ENCODE measurements at places on chromosomes 5 and 9.
A peak's percentile ranks its signal among the peaks of the same experiment; 100 is the strongest.

DNA sequence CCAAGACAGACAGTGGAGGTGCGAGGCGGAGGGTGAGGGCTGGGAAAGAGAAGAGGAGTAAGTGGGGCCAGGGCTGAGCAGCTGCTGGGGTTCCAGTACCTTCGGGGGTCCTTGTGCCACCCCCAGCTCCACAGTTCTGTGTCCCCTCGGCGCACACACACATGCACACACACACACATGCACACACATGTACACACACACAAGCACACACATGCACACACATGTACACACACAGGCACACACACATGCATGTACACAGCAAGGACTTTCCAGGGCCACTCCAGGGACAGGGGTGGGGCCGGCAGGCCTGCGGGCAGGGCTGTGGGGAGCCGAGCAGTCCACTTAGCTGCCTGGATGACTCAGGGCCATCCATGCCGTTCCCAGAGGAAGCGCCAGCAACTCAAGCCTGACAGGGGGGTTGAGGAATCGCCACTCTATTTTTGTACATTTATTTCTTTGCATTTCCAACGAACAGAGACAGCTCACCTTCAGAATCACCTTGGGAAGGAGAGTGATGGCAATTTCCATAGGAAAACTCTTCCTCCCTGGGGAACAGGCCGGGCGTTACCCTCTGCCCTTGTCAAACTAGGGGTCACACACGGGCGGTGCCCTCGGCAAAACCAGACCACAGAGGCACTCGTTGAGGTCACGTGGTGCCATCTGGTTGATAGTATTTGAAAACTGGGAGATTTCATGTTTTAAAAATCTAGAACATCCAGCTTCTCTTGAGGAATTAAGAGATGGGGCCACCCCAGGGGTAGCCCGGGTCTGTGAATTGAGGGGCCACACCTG, 135.7 kb downstream of the ADAMTS2 start:
- no peak for DNase-seq

DNA sequence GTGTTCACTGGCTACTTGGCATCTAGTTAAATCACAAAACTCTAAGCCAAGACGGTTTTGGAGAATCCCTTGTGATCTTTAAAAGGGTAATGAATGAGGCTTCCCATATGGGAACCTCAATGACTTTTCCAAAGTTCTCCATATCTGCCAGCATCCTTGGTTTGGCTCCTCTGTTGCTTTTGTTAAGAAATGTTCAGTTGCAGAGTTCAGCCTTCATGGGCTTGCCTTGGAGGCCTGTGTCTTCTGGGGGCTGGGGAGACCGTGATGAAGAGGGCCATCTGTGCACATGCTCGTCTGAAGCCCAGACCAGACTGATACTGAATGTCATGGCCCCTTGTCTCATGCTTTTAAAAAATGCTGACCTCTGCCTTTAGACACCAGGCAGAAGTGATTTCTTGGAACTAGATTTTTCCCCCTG, 84.3 kb downstream of the RAI14 start:
- DNase-seq, result no peak

DNA sequence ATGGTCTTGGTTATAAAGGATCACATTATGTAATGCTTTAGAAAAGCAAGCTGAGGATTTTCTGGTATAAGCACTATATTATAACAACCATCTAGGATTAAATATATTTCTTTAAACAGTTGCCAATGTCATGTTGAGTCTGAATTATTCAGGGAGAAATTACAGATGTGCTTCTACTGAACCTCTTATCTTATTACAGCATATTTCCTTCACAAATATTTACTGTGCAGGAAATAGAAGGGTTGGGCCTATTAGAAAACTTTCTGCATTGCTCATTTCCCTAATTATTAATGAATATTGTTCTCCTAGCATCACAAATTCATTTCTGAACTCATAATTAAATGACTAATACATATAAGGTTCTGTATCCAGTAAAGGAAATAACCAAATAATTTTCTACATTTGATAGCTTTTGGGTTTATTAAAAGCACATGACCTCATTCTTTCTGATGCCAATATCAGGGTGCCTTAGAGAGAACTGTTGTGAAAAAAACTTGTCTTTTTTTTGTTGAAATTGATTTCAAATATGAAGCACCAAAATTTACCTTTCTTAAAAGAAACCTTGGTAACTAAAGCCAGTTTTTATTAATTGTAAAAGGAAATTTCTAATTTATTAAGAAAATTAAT, 476.8 kb upstream of the PTGER4 start:
- no peak for DNase-seq

DNA sequence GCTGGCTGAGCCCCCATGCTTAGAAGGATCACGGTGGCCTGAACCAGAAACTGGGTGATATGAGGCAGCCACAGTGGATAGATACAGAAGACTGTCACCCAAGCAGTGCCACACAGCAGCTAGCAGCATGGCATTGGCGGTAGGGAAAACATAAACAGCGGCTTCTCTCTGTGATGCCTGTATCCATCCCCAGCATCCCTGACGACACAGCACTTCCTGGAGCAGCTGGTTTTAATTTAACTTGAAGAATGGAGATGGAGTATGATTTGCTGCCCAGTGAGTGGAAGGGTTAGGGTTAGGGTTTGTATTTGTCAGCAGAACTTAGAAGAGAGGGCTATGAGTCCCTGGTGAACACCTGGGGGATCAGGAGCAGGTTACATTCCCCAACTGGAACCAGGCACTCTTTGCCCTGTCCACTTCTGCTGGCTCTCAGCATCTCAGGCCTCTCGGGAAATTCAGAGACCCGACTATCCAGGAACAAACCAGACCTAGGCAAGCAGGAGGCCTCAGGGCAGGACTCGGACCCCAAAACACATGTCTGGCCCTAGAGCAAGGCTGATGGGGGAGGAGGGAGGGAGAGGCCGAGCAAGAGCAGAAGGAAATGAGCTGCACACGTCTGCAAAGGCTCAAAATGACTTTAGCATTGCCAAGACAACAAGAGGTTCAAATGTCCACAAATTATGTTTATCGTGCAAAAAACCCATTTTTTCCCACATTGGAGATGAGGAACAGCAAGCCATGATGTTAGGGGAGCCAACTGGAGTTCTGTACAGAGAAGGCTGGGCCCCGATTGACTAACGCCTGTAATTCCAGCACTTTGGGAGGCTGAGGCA, 6.5 kb upstream of the GGTA1 start:
- DNase-seq, result no peak

- no peak for DNase-seq
These were observed 9.6 kb downstream of the TMOD1 start for GRCh38 chr9:97510797-97511654.

DNA sequence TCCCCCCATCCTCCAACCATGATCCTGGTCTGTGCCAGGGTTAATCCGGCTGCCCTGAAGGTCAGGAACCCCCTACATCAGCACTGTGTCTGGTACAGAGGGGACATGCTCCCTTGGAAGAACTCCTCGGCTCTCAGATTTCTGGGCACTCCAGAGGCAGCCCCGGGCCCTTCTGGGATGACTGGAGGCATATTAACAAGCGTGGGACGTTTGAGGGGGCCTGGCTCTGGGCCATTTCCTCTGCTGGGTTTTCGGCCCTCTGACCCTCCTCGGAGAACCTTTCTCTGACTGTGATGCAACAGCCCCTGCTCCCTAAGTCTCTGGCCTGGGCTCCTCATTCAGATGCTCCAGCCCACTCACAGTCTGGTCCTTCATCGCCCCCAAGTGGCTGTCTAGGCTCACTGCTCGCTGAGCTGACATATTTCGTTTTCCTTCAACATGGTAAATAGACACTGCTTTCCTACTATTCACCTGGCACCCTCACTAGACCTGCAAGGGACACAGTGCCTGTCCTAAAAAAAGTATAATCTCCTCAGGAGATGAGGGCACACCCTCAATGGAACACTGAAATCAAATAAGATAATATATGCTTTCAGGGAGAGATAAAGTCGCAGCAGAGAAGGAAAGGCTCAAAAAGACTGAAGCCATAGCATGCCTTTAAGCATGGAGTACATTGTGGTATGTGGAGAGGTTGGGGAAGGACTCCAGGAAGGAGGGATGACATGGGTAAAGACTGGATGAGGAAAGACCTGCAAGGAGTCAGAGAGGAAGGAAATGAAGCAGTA, 404.7 kb upstream of the TRPC7 start:
- peak; percentile 36 for DNase-seq

GRCh38 chr5:169917500-169917899, 62.8 kb downstream of the INSYN2B start:
- no peak for DNase-seq

- DNase-seq, result no peak
These were observed 141.4 kb downstream of the AOPEP start for GRCh38 chr9:94867842-94868312.

GRCh38 chr5:52893105-52893504, 96.0 kb upstream of the ITGA2 start:
- no peak for DNase-seq

GRCh38 chr9:14314929-14315874, 1.3 kb upstream of the NFIB start:
- no peak for DNase-seq

DNA sequence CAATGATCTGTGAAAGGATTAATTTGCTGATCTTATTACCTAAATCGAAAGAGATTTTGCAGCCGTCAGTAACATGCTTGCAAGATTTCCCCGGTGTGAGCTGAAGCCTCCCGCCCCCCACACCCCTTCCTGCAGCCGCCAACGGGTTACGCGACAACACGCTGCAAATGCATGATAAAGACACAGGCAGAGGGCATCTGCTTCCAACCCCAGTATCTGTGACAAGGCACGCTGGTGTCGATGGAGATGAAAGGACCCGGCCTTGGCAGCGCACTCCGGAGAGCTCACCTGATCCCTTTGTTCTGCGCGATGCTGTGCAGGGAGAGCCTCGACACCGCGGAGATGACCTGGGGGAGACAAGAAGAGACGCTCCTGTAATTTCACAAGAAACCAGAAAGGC, 122.9 kb upstream of the SARDH start:
- no peak for DNase-seq

- no peak for DNase-seq
These were observed 39.7 kb upstream of the SHC3 start for GRCh38 chr9:89218040-89218928.

GRCh38 chr5:38455796-38456330, 100.6 kb downstream of the LIFR start:
- no peak for DNase-seq

GRCh38 chr5:57696825-57697570, 214.4 kb upstream of the ACTBL2 start:
- no peak for DNase-seq

- no peak for DNase-seq
These were observed 1749.0 kb upstream of the C9orf72 start for GRCh38 chr9:29322240-29322639.

- no peak for DNase-seq
These were observed 1072.3 kb downstream of the MAT2B start for GRCh38 chr5:164577742-164578141.

GRCh38 chr5:90941002-90941720, 382.6 kb downstream of the ADGRV1 start:
- DNase-seq, result no peak

- DNase-seq, result no peak
These were observed 534.4 kb downstream of the RAB3C start for GRCh38 chr5:59117320-59117719.

GRCh38 chr9:137402746-137403145, 20.2 kb downstream of the EXD3 start:
- DNase-seq, result no peak

All from NCI-H524 treated with DMSO at 0.1 percent for 48 hours (cell line).